ENCODE measurements at places on chromosomes 11 and 22. TPM values are rescaled to one million over a fixed set of nuclear protein-coding genes. Genes with fewer than 3 reads are reported as not detected.

- DNase-seq: no peak
- H3K27ac ChIP-seq: no peak overlapping the region
- no peak overlapping the region for H3K4me3 ChIP-seq
- H3K27me3 ChIP-seq: no peaks in the 10 kb centered on the region
- H3K4me1 ChIP-seq: peaks cover 17% of the 10 kb centered on the region
Measured at GRCh38 chr22:40678493-40679248, 613 bp upstream of the MCHR1 start.

- peak; percentile 28 for DNase-seq
- H3K4me3 ChIP-seq: no peak overlapping the region
- H3K27ac ChIP-seq: no peak overlapping the region
- H3K4me1 ChIP-seq: no peaks in the 10 kb centered on the region
- peaks cover 100% of the 10 kb centered on the region for H3K36me3 ChIP-seq
Measured at GRCh38 chr22:23289851-23290724, 109.8 kb downstream of the BCR start.

DNA sequence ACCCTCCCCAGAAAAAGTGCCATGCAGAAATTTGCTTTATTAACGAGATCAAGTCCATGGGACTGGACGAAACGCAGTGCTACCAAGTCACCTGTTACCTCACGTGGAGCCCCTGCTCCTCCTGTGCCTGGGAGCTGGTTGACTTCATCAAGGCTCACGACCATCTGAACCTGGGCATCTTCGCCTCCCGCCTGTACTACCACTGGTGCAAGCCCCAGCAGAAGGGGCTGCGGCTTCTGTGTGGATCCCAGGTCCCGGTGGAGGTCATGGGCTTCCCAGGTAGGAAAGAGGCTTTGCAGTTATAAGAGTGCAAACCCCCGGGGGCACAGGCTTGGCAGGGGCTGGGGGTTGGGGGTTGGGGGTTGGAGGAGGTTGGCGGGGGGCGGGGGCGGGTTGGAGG lies 4.2 kb downstream of the APOBEC3H start:
- DNase-seq: peak; percentile 25
- H3K4me3 ChIP-seq: no peak overlapping the region
- no peak overlapping the region for H3K27ac ChIP-seq
- H3K27me3 ChIP-seq: no peaks in the 10 kb centered on the region
- H3K36me3 ChIP-seq: no peaks in the 10 kb centered on the region
- H3K4me1 ChIP-seq: peaks cover 24% of the 10 kb centered on the region

GRCh38 chr11:57485217-57485990 lies 25.1 kb downstream of the RTN4RL2 start:
- no peak overlapping the region for H3K27ac ChIP-seq
- H3K27me3 ChIP-seq: peaks cover 33% of the 10 kb centered on the region
- no peak for DNase-seq
- H3K4me3 ChIP-seq: no peak overlapping the region
- peaks cover 62% of the 10 kb centered on the region for H3K36me3 ChIP-seq

- no peak overlapping the region for H3K4me3 ChIP-seq
- no peak for DNase-seq
- H3K27ac ChIP-seq: no peak overlapping the region
- H3K4me1 ChIP-seq: no peaks in the 10 kb centered on the region
Measured at GRCh38 chr22:45468872-45469271, 33.8 kb upstream of the FBLN1 start.

- H3K36me3 ChIP-seq: no peaks in the 10 kb centered on the region
- no peak overlapping the region for H3K4me3 ChIP-seq
- H3K27ac ChIP-seq: no peak overlapping the region
- no peaks in the 10 kb centered on the region for H3K27me3 ChIP-seq
- H3K4me1 ChIP-seq: peaks cover 6% of the 10 kb centered on the region
Measured at GRCh38 chr11:73750228-73750627, 10.6 kb downstream of the RAB6A start.

DNA sequence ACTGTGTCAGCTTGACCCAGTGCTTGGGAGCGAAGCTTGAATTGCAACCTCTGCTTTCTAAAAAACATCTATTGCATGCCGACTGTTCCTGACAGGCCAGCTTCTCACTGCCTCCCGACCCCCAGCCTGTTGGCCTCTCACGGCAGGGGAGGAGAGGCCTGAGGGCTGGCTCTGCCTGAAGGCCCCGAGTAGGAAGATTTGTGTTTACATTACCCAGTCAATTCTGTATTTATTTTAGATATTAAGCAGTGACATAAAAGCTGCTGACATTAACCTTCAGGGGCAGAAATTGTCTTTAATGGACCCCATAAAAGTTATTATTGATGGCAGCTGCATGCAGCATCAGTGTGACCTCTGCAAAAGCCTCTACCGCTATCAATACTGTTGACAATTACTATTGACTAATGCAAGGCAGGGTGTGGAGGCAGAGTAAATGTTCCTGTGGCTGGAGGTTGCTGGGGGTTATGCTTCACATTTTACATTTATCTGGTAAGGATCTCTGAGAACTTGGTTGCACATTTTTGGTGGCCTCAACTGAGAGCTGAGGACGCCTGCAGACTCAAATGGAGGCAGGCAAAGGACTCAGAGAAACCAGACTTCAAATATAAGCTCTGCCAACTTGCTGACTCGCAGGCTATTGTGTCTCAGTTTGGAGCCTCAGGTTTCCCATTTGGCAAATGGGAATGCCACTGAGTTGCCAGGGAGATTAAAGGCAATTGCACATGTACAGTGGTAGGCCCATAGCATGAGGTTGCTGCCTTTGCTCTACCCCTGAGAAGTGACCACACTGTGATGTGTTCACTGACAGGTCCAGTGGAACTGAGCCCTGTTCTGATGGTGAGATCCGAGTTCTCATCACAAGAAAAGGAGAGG lies 380.5 kb downstream of the TENM4 start:
- H3K36me3 ChIP-seq: no peaks in the 10 kb centered on the region
- no peak overlapping the region for H3K27ac ChIP-seq
- DNase-seq: no peak

- no peaks in the 10 kb centered on the region for H3K36me3 ChIP-seq
- no peak overlapping the region for H3K4me3 ChIP-seq
- no peak overlapping the region for H3K27ac ChIP-seq
- DNase-seq: no peak
Measured at GRCh38 chr11:117898059-117898458, 21.6 kb upstream of the FXYD6 start.

GRCh38 chr11:69601011-69601975 lies 39.7 kb upstream of the CCND1 start:
- H3K4me1 ChIP-seq: no peaks in the 10 kb centered on the region
- H3K27ac ChIP-seq: no peak overlapping the region
- no peaks in the 10 kb centered on the region for H3K36me3 ChIP-seq
- H3K4me3 ChIP-seq: no peak overlapping the region
- no peak for DNase-seq

GRCh38 chr22:30254314-30254713 lies 7.8 kb upstream of the LIF start:
- no peak overlapping the region for H3K4me3 ChIP-seq
- no peaks in the 10 kb centered on the region for H3K36me3 ChIP-seq
- H3K4me1 ChIP-seq: peaks cover 2% of the 10 kb centered on the region
- no peak overlapping the region for H3K27ac ChIP-seq
- no peak for DNase-seq
- no peaks in the 10 kb centered on the region for H3K27me3 ChIP-seq

DNA sequence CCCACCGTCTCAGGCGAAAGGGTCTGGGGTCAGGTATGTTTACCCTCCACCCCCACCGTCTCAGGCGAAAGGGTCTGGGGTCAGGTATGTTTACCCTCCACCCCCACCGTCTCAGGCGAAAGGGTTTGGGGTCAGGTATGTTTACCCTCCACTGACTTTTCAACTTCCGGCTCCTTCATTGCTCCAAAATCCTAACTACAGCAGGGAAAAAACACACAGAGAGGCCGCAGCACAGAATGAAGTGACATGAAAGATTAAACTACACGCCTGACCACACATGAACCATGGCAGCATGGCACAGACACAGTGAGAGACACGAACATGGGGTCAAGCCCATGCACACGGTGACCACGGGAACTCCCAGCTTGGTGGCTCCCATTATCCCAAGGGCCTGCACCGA lies 634.9 kb upstream of the B3GAT1 start:
- H3K36me3 ChIP-seq: no peaks in the 10 kb centered on the region
- H3K4me3 ChIP-seq: no peak overlapping the region
- H3K27me3 ChIP-seq: no peaks in the 10 kb centered on the region
- H3K27ac ChIP-seq: no peak overlapping the region
- DNase-seq: no peak
- no peaks in the 10 kb centered on the region for H3K4me1 ChIP-seq

DNA sequence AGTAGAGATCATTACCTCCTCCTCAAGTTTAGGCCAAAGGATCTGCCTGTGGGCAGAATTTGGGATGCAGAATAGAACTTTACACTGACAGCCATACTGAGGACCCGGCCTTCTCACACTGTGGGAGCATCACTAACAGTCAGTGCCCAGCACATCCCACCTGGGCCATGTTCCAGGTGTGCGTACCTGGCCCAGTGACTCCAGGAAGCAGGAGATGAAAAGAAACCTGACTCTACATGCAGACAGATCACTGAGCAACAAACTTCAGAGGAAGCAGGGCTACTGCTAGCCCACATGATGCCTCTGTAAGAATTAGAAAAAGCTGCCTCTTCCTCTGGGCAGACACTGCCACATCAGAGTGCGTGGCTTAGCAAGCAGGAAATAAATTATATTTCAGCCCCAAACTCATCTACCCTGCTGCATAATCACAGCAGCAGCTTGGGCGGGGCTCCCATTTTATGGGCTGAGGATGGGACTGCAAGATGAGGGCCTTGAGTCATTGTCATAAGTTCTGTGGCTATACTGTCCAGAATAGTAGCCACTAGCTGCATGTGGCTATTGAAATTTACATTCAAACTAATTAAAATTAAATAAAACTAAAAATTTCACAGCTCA lies 6.0 kb upstream of the LMO2 start:
- H3K4me3 ChIP-seq: no peak overlapping the region
- peaks cover 74% of the 10 kb centered on the region for H3K4me1 ChIP-seq
- no peak for DNase-seq
- peak overlapping the region; percentile 59 for H3K27ac ChIP-seq
- H3K27me3 ChIP-seq: no peaks in the 10 kb centered on the region
- H3K36me3 ChIP-seq: no peaks in the 10 kb centered on the region

DNA sequence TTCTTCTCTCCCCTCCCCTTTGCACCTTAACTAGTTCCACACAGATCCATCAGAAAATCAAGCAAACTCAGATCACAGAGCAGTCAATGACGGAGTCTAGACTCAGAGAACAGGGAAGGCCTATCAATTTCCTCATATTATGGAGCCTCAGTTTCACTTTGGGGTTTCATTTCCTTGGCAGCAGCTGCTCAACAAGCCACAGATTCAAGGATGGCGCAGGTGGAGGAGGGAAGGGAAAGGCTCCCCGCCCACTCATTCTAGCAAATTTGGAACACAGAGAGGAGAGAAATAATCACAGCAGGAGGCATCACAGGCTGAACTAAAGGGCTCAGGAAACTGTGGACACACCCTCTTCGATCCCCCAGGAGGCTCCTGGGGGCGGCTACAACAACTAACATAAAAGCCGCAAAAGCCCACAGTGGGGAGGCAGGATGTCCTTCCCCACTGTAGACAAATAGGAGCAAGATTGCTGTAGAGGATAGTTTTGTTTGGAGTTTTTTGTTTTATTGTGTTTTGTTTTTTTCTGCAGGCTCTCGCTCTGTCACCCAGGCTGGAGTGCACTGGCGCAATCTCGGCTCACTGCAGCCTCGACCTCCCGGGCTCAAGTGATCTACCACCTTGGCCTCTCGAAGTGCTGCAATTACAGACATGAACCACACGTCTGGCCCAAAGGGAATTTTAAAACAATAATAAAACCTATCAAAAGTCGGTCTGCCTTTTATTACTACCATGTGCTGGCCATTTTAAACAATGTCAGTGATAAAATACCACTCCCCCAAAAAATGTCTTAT lies 3.4 kb downstream of the PLAAT3 start:
- no peaks in the 10 kb centered on the region for H3K36me3 ChIP-seq
- no peak overlapping the region for H3K27ac ChIP-seq
- no peak for DNase-seq
- peaks cover 64% of the 10 kb centered on the region for H3K4me1 ChIP-seq
- H3K27me3 ChIP-seq: peaks cover 23% of the 10 kb centered on the region

GRCh38 chr22:44385781-44386180 lies 73.0 kb upstream of the SHISAL1 start:
- no peak overlapping the region for H3K4me3 ChIP-seq
- no peaks in the 10 kb centered on the region for H3K4me1 ChIP-seq
- no peaks in the 10 kb centered on the region for H3K36me3 ChIP-seq
- H3K27ac ChIP-seq: no peak overlapping the region
- H3K27me3 ChIP-seq: no peaks in the 10 kb centered on the region

GRCh38 chr11:90805172-90805571 lies 582.3 kb upstream of the CHORDC1 start:
- no peak overlapping the region for H3K27ac ChIP-seq
- no peak for DNase-seq
- no peaks in the 10 kb centered on the region for H3K27me3 ChIP-seq
- H3K4me1 ChIP-seq: no peaks in the 10 kb centered on the region

- no peak for DNase-seq
- H3K36me3 ChIP-seq: no peaks in the 10 kb centered on the region
- no peak overlapping the region for H3K4me3 ChIP-seq
- peaks cover 16% of the 10 kb centered on the region for H3K4me1 ChIP-seq
- H3K27ac ChIP-seq: peak overlapping the region; percentile 45
- peaks cover 13% of the 10 kb centered on the region for H3K27me3 ChIP-seq
Measured at GRCh38 chr22:27212102-27212501, 554.7 kb downstream of the MIAT start.

DNA sequence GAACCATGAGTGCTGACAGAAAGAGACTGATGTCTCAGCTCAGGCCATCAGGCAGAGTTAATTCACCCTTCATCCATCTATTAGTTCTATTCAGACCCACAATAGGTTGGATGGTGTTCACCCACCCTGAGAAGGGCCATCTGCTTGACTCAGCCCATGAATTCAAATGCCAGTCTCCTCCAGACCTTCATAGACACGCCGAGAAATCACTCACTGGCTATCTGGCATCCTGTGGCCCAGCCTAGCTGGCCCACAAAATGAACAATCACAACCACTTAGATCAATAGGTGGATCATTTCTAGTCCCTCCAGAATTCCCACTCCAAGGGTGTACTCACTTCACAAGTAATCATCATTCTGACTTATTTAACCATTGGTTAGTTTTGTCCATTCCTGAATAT lies 58.2 kb downstream of the MYEOV start:
- DNase-seq: no peak
- H3K4me3 ChIP-seq: no peak overlapping the region
- H3K4me1 ChIP-seq: peaks cover 7% of the 10 kb centered on the region
- no peaks in the 10 kb centered on the region for H3K27me3 ChIP-seq
- no peak overlapping the region for H3K27ac ChIP-seq

Gene OR2D2
- not detected for total RNA-seq

Gene APOBEC3F
- total RNA-seq: 12.4 TPM

Gene MLC1
- total RNA-seq: 2.9 TPM

Gene ETS1
- total RNA-seq: 70.2 TPM

Gene KRTAP5-1
- total RNA-seq: not detected

Gene KCNA4
- 0.73 TPM for total RNA-seq

Gene OR5P2
- 0.52 TPM for total RNA-seq

Gene TSGA10IP
- not detected for total RNA-seq

Gene GAS2L1
- total RNA-seq: 30.6 TPM

Gene SYVN1
- 74.5 TPM for total RNA-seq

Gene IFITM10
- 3.4 TPM for total RNA-seq

Gene HEPHL1
- total RNA-seq: not detected

Data from left lung (tissue), 14 donors.